ENCODE measurements at places on chromosomes 3 and 15.

GRCh38 chr3:185365291-185366073, 2.5 kb downstream of the MAP3K13 start:
- DNase-seq = no peak

- no peak for DNase-seq
These were observed 32.5 kb upstream of the ZNF445 start for GRCh38 chr3:44510000-44510368.

- no peak for DNase-seq
These were observed 78.5 kb downstream of the TRANK1 start for GRCh38 chr3:36866368-36866767.

DNA sequence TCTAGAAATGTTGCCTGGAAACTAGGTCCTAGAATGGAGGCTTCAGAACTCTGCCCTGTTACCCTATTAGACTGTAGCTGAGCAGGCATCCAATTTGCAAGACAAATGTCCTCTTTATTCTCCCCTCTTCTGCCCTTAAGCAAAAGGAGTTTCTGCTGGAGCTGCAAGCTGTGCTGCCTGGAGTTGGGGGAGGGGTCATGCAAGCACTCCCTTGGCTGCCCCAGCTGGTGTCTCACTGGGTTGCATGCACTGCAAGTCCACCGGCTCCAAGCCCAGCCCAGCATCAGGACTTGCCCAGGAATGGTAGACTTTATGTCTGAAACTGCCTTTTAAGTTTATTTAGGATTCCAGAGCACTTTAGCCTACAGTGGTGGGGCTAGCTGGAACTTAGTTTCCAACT, 15.7 kb upstream of the RBP2 start:
- DNase-seq = no peak

DNA sequence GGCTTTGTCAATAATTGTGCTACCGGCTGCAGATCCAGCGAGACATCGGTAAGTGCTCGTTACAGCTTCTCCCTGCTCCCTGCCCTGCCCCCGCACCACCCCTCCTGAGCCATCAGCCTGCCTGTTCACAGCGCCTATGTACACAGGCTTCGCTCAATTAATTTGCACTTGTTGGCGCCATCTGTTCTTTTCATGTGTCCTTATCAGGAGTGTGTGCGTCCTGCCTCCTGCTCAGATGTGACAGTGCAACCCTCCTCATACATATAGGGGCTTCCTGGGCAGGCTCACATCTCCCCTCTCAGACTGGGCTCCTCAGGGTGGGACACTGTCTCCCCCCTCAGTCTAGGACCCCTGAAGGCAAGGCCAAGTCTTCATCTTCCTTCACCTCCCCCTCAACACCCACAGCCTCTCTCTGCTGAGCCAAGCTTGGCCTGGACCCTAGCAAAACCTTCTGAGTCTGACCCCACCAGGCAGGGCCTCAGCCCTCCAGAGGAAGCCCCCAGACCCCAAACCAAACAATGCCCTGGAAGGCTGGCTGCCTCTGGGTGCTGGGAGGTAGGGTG, 54.9 kb downstream of the CYP11A1 start:
- DNase-seq = no peak

DNA sequence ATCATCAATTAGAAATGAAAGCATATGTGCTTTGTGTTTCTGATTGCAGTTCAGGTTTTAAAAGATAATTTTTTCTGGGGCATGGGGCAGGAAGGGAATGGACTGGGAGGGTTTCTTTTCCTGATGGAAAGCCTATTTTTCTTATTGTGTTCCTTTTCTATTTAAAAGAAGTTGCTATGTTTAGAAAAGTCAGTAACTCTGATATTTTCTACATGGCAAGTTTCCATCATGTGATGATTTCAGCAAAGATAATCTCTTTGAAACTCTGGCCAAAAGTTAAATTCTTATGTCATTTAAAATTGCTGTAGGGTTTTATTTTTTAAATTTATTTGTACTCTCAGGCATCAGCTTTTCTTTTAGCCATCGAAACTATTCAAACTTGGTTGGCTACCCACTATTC, 601.2 kb downstream of the FOXP1 start:
- no peak for DNase-seq

DNA sequence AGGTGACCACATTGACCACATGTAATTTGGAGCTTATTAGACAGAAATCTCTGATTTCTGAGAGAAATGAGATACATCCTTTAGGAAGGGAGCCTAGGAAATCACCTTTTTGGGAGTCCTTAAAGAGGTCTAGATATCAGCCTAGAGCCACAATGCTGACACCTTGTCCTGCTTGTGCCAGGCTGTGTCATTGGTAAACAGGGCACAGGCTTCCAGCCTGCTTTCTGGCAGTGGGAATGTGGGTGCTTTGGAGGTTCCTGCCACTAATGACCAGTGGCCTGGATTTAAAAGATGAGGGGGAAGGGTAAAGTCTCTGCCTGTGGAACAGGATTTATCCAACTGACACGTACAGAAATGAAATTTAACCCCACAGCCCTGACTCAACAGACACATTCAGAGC, 169.8 kb upstream of the KBTBD8 start:
- DNase-seq = no peak

GRCh38 chr3:138950006-138950644, 3.1 kb downstream of the FOXL2NB start:
- no peak for DNase-seq

DNA sequence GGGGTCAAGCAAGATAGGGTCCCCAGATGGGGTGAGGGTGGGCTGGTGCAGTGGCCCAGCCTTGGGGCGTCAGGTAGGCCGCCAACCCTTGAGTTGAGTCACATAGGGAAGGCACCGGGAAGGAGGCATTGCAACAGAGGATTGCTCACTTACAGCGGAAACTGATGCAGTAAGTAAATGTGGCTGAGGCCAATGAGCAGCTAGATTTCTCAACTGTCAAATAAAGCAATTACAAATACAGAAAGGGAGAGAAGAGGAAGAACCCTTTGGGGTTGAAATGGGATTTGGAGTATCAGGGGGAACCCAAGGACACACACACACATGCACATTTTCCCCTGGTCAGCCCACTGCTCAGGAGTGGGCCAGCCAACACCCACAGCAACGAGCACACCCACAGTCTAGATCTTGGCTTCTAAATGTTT, 44.0 kb downstream of the CHSY1 start:
- no peak for DNase-seq

GRCh38 chr15:63495780-63496488, 8.5 kb upstream of the USP3 start:
- no peak for DNase-seq

- DNase-seq = no peak
These were observed 417.8 kb upstream of the TPM1 start for GRCh38 chr15:62624547-62625378.

GRCh38 chr3:98710067-98710659, 53.0 kb upstream of the ST3GAL6 start:
- DNase-seq = no peak

- no peak for DNase-seq
These were observed 357.0 kb upstream of the ICE2 start for GRCh38 chr15:60835974-60836373.

Measured in stimulated activated CD8-positive, alpha-beta memory T cell treated with anti-CD3 and anti-CD28 coated beads, Interleukin-4, amount 100 ng/mL, for 1 hour (primary cell).